ENCODE measurements at places on chromosomes 4 and X.

- DNase-seq: no peak
Measured at GRCh38 chr4:121709766-121710405, 13.1 kb upstream of the ANXA5 start.

- DNase-seq: no peak
Measured at GRCh38 chr4:64738240-64738639, 329.0 kb upstream of the TECRL start.

GRCh38 chrX:118978451-118978850, 4.0 kb downstream of the LONRF3 start:
- DNase-seq: no peak

GRCh38 chr4:7727749-7728148, 211.9 kb downstream of the AFAP1 start:
- no peak for DNase-seq

- DNase-seq: no peak
Measured at GRCh38 chr4:40682290-40683101, 52.8 kb upstream of the RBM47 start.

- DNase-seq: no peak
Measured at GRCh38 chr4:74206088-74206825, 48.3 kb downstream of the MTHFD2L start.
